Stimulated activated CD4-positive, alpha-beta T cell treated with anti-CD3 and anti-CD28 coated beads, Interleukin-2, amount 100 ng/mL, for 24 hours (primary cell): ENCODE measurements at places on chromosomes 11 and 22.

- DNase-seq, result no peak
Measured at GRCh38 chr22:27032091-27032761, 374.8 kb downstream of the MIAT start.

- no peak for DNase-seq
Measured at GRCh38 chr22:23068832-23069385, 1.4 kb upstream of the GNAZ start.

DNA sequence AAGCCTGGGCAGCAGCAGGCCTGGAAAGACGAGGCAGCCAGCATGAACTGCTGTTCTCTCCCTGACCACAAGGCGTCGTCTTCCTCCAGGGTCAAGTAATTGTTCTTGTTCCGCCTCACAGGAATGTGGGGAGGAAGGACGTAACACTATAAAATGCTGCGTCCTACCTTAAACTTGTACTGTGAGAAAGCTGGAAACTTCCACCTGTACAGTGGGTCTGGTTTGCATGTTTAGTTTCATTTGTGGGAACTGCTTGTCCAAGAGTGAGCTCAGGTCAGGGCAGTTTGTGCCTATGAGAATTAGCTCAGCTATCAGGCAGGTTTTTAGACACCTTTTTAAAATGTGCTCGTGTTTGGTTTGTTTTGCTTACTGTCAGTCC, 55.2 kb downstream of the PANX1 start:
- DNase-seq, result peak; percentile 37

- DNase-seq, result no peak
Measured at GRCh38 chr11:1835671-1836010, 851 bp downstream of the SYT8 start.
